NCI-H1048 (cell line): ENCODE measurements at places on chromosomes 7 and 10.

- DNase-seq: no peak
Measured at GRCh38 chr7:149790146-149790548, 16.8 kb upstream of the ZNF467 start.

DNA sequence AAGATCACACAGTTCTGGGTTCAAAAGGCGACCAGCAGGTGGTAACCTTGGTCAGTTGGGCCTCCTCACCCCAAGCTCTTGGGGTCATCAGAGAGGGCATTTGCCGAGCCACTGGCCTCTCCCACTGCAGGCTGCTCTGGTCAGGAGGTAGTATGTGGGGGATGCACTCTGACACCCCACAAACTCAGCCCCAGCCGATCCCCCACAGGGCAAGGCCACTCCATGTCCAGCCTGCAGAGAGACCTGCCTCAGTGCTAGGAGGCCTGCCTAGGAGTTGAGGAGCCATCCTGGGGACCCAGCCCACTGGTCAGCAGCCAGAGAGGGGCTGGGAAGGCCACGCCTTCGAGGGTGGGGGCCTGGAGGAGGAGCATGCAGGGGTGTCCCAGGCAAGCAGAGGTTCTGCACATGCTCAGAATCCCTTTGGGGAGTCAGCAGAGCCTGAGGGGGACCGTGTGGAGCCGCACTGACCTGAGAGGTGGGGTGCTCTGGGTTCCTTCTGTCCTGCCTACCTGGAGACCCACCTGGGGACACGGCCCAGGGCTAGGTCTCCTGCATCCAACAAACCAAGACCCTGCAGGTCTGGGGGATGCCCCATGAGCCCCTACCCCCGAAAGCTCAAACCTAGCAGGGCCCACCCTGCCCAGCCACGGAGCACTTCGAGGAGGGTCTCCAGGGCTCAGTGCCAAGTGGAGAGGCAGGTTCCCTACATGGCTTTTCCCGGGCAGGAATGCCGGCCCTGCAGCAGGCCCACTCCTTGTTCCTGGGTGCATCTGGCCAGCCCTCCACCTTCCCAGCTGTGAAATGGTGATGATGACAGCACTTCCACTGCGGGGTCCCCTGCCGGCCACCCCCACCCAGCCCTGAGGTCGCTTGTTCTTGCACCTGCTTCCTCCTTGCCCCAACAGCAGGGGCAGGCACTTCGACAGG is 58.5 kb downstream of the RASGEF1A start:
- no peak for DNase-seq

DNA sequence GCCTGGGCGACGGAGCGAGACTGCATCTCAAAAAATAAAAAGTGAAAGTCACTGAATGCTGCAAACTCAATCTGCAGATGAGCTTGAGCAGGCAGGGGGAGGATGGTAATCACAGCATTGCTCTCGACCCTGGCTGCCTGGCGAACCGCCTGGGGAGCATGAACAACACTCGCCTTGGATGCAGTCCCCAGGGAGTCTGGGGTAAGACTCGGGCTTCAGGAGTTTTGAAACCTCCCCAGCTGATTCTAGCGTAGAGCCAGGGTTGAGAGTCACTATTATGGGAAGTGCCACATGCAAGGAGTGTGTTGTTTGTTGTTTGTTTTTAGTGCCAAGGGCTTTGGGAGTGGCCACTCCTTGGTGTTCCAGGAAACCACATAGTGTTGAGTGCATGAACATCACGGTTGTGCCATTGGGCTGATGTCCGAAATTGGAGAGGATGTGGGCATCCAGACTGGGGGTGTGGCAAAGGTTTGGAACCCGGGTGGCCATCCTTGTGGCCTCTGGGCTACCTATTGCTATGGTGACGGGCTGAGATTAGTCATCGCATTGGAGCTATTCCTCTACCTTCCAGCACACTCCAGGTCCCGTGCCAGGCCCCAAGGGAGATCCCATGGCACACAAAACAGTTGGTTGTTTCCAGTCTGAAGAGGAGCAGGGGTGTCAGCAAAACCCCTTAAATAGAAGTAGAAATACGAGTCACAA is 92.6 kb downstream of the RGS10 start:
- no peak for DNase-seq

DNA sequence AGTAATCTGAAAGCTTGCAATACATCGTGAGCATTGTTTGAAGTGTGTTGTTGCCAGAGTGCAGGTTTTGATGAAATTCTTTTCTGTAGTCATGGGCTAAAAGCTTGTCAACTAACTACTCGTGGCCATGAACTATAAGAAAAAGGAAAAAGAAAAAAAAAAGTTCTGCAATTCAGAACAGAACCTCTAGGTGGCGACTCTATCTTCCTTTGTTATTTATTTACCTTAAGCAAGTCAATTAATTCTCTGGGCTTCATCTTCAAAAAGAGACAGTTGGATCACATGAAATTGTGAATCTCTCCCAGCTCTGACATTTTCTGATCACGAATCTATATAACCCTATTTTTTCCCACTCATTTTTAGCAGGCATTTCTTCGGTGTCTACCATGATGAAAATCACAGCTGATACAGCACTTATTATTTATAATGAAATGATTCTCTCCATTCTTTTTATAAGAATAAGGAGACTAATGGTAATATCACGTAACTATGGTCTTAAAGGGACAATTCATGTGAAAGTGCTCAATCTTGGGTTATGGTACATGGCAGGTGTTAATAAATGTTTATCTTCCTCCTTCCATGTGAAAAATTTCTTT is 18.8 kb downstream of the TMEM196 start:
- DNase-seq: peak; percentile 1

- no peak for DNase-seq
Measured at GRCh38 chr7:18087026-18087686, 59.5 kb upstream of the PRPS1L1 start.

GRCh38 chr7:136911344-136911743 is 42.9 kb downstream of the CHRM2 start:
- no peak for DNase-seq

DNA sequence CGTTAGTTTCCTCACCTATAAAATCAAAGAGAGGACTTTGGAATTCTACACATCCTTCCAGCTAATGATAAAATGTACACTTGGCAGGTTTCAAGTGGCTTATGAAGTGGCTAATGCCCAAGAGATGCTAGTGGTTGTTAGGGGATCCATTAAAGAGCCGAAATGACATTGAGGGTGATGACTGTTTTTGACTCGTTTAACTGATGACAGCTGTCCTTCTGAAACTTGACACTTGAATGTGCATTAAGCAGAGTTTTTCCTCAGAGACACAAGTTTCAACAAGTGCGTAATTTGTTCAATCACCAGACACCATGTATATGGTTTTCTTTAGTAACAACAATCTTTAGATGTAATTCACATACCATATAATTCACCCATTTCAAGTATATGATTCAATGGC is 1.6 kb upstream of the PRF1 start:
- no peak for DNase-seq
